ENCODE measurements at places on chromosomes 2 and 18.

DNA sequence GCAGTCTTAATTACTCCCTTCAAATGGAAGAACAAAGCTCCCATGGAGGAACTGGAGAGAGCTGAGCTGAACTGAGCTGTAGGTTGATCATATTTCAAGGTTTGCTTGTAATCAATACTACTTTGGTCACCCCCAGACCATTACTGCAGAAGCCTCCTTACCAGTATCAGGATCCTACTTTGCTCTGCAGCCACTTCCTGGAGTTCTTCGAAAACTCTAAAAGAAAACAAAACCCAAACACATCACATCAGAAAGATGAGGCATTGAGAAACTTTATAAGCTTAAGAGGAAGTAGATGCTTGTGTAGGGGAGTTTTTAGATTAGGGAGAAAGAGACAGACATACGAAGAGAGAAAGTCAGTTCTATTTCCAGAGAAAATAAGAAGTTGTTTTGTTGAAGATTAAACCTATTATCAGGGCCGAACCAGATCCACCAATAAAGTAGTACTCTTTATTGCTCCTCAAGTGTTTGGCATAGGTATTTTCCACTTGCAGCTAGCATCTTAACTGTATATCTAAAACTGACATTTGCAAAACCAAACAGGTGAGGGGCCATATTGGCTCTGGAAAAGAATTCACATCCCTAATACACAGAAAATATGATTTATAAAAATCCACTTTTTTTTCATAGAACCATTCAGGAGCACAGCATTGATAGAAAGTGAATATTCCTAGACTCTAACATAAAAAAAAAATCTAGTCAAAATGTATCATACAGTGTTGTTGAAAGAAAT lies 166.9 kb upstream of the KLF7 start:
- no peak for DNase-seq

DNA sequence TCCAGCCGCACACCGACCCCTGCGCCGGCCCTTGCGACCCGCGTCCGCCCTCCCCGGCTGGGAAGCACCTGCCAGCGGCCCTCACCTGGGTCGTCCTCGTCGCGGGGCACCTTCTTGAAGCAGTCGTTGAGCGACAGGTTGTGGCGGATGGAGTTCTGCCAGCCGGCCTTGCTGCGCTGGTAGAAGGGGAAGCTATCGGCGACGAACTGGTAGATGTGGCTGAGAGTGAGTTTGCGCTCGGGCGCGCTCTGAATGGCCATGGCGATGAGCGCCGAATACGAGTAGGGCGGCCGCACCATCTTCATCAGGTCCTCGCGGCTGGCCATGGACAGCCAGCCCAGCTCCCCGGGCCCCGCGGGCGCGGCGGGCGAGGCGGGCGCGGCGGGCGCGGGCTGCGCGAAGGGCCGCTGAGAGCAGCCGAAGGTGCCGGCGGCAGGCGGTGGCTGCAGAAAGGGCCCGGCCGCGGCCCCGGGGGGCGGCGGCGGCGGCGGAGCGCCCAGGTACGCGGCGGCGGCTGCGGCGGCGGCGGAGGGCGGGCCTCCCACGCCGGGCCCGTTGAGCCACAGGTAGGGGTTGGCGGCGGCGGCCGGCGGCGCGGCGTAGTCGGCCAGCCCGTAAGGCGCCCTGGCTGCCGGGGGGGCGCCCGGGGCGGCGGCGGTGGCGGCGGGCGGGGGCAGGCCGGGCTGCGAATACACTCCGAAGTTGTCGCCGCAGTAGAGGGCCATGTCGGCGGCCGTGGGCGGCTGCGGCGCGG lies 505 bp downstream of the FOXI3 start:
- DNase-seq: no peak

GRCh38 chr18:48485828-48486405 lies 52.9 kb upstream of the CTIF start:
- no peak for DNase-seq

DNA sequence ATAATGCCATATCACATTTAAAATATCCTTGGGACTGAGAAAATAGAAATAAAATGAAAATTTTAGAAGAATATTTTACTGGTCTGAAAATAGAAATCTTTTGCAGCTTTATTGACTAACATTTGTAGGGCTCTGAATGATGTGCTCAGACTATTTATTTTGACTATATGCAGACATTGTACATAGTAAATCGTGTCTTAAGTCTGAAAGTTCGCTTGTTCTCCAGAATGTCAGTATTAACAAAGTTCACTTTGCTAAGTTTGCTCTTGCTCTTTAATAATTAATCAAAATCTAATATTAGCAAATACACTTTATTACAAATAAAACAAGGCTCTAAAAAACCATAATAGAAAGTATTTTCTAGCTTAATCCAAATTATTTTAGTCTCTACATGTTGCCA lies 219.8 kb downstream of the WDR7 start:
- DNase-seq: no peak

DNA sequence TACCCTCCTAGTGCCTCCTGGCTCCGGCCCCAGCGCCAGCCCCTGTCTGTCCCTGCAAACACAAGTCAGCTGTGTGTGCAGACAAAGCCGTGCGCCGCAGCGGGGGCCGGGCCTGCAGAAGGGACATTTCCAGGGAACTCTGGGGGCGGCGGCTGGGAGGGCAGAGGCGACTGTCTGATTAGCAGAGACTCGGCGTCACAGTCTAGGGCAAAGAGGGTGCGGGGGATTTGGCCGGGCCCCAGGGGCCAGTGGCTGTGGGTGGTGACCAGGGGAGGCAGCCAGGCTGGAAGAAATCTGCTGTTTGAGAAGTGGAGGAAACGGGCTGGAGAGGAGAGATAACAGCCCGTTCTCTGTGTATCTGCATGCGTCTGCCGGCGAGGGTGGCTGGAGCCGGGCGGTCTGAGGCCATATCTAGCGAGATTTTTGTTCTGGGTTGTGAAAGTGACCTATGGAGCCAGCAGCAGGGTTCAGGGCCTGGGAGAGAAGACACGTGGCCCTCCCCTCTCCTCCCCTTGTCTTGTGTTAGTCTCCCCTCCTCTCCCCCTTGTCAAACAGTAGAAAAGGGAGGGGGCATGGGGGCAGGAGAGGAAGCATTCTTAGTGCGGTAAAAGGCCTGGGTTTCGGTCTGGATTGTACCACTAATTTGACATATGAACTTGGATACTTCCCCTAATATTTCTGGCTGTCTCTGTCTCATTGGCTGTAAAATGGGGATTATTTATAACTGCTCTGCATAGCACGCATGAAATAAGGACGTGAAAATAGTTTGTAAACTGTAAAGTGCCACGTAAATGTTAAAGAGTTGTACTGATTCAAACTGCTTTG lies 169.4 kb downstream of the SMAD7 start:
- no peak for DNase-seq

DNA sequence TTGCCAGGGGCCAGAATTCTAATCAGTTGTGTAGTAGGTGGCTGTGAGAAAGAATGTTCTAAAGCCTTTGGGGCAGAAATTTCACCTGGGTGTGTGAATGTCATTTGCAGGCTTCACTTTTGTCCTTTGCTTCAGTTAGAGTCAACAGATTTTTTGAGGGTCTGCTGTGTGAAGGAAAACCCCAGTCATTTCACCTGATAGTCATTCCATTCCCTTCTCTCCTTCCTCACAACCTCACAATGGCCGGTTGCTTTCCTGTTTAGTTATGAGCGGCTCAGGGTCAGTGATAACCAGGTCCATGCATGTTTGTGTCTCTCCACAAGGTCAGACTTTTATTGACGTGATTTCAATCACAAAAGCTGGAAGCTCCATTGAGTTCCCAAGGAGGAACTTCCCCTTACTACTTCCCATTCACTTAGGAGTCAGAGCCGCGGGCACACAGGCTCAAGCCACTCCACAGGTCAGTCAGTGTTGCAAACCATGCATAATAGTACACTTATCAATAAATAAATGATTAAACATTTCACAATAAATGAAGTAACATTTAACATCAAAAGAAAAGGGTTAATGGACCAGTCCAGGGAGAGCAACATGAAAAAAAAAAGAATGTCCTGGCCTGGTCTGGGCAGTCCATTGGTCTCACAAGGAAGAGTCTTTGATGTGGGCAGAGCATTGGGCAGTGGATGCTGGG lies 74.3 kb downstream of the NPAS2 start:
- no peak for DNase-seq

- no peak for DNase-seq
Measured at GRCh38 chr2:127044165-127044718, 62.7 kb downstream of the BIN1 start.

DNA sequence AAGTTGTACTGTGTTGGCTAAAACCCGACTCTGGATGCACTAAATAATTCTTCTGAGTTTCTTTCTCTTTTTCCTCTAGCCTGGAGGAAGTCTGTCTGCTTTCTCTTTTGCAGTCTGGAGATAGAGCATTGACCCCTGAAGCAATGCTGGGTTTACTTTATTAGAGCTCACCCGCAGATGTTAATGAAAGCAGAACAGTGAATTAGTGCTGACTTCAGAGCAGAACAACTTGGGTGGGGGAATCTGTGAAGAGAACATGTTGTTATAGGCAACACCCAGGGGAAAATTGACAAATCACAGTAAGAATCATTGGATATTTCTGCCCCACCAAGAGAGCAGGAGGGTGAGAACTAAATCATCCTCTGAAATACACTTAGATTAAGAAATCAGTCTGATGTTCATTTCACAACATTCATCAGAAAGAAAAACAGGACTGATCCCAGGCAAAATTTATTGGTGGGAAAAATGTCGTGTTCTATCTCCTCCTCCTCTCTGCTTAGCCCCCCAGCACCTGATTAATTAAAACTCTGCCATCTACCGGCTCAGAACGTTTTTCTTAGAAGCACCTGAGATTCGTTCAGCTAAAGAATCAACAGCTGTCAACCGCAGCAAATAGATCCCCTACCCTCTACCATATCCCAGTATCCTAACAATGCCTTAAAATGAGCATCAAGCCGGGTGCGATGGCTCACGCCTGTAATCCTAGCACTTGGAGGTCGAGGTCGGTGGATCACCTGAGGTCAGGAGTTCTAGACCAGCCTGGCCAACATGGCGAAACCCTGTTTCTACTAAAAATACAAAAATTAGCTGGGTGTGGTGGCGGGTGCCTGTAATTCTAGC lies 165.1 kb downstream of the FMNL2 start:
- no peak for DNase-seq

DNA sequence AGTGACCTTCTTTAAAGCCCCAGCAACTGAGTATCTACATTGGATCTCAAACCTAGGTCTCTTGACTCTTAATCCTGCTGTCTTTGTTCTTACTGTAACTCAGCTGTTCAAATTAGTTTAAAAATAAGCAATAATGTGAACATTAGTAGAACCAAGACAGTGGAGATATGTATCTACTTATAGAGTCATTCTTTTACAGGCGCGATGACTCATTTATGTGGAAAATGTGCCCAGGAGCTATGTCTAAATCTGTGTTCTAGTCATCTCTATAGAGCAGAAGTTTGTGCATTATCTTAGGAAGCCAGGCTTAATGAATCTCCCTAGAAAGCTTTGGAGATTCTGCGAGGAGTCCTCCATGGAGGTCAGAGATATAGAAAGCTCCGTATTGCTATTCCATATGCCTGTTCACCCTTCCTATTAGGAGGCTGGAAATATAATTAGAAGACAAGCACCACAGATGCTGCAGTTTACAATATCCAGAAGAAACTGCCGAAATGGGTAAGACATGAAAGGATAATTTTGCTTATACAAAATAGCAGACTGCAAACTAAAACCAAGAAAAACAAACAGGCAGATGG lies 211.6 kb downstream of the TRIB2 start:
- DNase-seq: no peak

DNA sequence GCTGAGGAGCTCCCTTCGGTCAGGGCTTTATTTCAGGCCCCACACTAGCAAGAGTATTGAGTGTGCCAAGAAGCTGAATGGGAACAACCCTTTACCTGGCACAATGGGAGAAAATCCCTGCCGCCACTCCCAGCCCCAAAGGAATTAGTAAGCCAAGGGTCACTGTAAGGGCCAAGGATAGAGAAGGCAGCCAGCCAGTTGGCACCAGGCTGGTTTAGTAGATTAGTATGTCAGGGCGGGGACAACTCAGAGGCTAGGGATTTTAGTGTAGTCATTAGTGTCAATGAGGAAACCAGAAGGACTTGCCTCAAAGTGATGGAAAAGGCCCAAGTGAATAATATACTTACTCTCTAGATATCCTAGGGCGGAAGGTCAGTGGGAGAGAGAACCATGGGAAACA lies 34.9 kb upstream of the CYP26B1 start:
- no peak for DNase-seq

DNA sequence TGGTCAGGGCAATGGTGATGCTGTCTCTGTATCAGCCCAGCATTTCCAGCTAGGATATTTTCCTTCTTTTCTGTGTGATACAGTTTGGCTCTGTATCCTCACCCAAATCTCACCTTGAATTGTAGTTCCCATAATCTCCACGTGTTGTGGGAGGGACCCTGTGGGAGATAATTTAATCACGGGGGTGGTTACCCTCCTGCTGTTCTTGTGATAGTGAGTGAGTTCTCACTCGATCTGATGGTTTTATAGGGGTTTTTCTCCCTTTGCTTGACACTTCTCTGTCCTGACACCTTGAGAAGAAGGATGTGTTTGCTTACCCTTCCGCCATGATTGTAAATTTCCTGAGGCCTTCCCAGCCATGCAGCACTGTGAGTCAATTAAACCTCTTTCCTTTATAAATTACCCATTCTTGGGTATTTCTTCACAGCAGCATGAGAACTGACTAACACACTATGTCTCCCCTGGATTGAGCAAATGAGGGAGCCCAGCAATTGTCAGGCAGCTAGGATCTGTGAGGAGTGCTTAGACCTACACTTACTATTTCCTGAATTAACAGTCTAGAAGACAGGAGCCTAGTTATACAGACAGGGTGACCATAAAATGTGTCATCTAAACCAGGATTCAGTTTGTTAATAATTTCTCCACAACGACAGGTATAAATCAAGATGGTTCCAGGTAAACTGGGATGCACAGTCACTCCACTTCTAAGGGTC lies 6.0 kb downstream of the SCN2A start:
- DNase-seq: no peak

- DNase-seq: no peak
Measured at GRCh38 chr18:79787865-79788733, 9.6 kb upstream of the KCNG2 start.

DNA sequence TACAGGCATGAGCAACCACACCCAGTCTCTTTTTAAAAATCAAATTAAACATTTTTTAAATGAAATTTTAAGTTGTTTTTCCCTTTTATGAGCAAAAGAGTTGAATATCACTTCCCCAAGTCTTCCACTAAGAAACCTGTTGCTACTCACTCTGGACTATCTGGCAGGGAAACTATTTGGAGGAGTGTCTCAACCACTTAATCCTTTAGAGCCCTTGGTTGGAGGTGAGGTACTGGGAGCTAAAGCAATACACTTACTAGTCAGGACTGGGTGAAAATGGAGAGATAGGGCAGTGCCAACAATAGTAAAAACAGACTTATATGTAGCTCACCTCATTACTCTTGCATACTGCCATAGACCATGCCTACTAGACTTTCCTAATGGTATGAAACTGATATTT lies 135.5 kb downstream of the RND3 start:
- no peak for DNase-seq

All from smooth muscle cell of the brain vasculature (primary cell).